ENCODE measurements at places on chromosomes 2 and 18.

DNA sequence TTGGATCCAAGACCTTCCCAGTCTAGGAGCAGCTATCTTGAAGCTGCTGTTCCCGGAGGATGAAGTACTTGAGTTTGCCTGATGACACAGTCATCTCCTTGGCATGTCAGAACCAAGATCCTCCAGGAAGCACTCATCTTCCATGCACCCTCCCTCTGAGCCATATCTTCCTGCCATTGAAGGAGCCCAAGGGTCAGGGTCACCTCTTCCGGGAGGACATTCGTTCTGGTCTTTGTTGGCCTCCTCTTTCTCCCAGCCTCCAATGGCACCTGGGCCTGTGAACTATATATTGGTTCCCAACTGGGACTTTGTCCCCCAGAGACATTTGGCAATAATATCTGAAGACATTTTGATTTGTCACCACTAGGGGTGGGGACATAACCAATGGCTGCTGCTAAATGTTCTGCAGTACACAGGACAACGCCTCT, 4.2 kb upstream of the MYO7B start:
- DNase-seq, result no peak

DNA sequence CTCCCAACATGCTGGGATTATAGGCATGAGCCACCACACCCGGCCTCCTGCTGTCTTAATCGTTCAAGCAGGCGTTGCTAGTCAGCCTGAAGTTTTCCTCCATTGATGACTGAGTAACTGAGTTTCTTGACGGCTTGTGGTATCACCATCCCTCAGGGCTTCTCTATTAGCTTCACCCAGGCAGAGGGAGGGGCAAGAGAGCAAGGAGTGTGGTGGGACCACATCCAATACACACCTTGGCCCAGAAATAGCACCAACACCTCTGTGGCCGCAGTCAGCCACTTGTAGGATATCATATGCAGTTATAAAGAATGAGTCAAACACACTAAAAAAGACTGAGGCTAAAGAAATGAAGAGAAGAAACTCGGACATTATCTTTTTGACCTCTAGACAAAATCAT, 1009.4 kb upstream of the CELF4 start:
- DNase-seq, result no peak

DNA sequence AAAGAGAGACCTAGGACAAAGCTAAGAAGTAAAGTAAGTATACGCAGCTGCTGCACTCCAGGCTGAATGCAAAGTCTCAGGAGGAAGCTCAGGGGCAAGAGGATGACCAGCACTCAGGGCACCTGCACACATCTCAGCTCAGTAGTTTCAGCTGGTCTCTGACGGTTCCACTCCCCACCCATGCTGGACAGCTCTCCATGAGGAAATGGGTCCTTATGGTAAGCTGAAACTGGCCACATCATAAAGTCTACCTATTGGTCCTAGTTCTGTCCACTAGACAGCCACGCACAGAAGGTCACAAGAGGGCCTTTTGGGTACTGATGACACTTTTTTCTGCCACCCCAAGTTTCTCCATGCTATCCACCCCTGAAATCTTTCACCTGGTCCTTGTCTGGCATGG, 215.3 kb downstream of the TTC32 start:
- no peak for DNase-seq

DNA sequence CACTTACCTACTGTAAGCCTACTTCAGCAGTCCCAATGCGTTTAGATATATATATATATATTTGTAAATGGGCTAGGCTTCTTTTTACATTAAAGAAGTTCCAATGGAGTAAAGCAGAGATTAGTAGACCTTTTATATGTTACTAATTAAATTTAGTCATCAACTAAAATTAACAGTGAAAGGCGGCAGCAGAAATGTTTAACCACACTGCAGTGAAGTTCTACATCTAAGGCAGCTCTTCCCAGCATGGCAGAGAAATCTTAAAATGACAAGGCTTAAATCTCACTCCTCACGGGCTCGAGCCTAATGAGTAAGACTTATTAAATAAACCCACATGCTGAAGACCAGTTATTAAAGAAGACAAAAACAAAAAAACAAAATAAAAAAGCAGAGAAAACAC, 19.1 kb upstream of the KANSL1L start:
- no peak for DNase-seq

DNA sequence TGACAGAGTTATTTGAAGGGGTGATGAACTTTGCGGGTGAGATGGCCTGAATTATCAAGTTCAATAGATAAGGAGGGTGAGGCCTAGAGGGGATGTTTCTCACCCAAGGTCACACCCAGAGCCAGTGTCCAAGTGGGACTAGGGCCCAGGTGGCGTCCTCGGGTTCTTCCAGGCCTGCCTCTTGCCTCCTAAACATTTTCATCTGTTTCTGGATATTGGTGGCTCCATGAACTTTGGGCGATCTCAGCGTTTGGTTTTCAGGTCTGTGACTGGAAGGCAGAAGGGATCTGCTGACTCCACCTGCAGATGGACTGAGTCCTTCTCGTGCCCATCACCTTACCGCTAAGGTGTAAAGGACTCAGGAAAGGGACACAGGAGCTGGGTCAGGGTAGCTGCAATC, 137.3 kb downstream of the DDX1 start:
- DNase-seq, result no peak

DNA sequence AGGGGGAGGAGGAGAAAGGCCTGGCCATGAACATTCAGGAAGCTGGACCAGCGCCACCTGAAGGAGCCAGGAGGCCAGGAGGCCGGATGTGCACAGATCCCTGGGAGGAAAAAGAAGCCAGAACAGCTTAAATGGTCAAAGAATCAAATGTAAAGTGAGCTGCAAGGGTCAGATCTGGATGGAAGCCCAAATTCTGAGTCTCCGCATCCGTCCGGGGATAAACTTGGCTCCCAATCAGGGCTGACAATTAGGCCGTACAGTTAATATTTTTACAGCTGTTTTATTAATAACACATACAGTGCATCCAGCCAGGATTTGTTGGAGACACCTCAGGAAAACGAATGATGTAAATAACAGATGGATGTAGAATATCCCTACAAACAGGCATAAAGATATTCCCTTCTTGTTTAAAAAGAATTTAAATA, 495.1 kb upstream of the TCF4 start:
- DNase-seq, result no peak

DNA sequence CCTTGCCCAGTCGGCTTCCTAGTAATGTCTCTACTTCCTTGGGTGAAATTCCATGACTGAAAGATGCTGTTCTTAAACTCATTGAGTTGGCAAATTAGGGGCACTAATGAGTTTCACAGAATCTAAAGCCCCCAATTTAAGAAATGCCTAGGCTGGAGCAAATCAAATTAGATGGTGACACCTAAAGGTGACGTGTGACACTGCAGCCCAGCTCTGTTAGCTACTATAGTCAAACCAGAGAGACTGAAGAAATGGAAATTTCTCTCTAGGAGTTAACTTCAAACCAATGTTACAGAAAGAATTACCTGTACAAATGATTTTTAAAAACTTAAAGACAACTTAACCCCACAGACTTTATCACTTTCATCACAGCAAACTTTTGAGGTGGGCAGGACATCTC, 37.2 kb downstream of the LCT start:
- DNase-seq, result no peak

DNA sequence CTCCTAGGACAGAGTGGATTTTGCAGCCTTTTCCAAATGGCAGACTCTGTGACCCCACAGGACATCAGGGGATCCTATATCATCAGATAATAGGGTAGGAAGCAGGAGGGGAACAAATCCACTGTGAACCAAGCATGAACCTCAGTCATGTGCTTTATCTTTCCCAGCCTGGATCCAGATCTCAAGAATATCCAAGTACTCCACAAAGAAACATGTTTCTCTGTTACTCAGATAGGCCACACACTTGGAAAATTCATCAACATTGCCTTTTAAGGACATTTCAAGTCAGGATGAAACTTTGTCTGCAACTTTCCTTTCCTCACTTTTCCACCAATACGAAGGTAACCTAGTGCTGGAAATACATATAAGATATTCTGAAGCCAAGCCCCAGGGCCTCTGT, 85.8 kb downstream of the RDH14 start:
- no peak for DNase-seq

- no peak for DNase-seq
Measured at GRCh38 chr2:120669121-120669952, 66.3 kb upstream of the GLI2 start.

GRCh38 chr2:101011152-101011551, 9.1 kb downstream of the RPL31 start:
- DNase-seq, result no peak

DNA sequence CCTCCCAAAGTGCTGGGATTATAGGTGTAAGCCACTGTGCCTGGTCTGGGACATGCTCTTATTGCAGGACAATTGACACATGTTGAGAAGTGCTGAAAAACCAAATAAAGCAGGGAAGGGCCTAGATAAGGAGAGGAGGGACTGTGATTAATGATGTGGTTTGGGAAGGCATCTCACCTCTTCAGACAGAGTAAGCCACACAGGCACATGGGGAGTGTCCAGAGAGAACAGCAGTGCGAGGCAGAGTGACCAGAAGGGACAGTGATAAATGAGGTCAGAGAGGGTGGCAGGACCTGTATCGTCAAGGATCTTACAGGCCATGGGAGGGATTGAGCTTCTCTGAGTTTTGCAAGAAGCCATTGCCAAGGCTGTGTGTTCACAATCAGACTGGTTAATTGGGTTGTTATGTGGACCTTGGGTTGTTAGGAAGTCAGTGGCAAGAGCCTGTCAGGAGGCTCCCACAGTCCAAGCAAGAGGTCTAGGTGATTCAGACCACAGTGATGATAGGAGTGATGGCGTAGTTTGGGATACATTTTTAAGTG, 58.5 kb downstream of the EIF5B start:
- DNase-seq, result no peak

- DNase-seq, result no peak
Measured at GRCh38 chr2:226426292-226426736, 373.3 kb downstream of the IRS1 start.

- no peak for DNase-seq
Measured at GRCh38 chr18:13587477-13587876, 138.9 kb downstream of the FAM210A start.

GRCh38 chr2:143909577-143910353, 610.2 kb downstream of the ZEB2 start:
- DNase-seq, result no peak

GRCh38 chr2:9288681-9289338, 82.2 kb downstream of the ASAP2 start:
- DNase-seq, result no peak

DNA sequence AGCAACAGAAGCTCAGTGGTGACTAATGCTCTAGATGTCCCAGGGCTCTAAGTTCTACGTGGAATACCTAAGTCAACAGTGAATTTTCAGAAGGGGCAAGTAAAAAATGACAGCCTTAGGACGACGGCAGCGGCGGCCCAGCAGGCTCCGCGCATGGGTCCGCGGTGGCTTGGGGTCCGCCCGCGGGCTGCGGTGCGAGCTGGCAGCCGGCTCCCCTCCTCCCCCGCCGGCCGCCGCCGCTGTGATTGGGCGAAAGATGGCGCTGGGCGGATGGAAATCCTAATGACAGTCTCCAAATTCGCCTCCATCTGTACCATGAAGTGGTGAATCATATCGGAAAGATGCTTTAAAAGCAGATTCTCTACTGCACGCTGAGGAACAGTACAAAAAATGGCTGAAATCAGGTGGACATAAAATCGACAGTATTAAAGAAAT, 74.7 kb downstream of the HNRNPLL start:
- no peak for DNase-seq

DNA sequence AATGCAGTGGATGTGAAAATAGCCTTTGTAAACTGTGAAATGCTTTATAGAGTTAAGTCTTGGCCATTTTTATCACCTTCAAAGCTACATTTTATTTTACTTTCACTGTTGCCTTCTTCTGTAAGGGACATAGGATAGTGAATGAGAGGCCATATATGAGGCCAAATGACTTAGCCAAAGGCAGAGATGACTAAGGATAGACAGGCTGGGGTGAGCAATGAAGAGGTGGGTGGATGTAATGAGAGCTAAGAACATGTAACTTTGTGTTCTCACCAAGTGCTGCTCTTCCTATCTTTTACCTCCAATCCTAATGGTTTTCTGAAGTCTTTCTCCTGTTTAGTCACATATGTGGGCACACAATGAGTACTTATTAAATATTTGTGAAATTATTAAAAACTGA, 101.9 kb downstream of the MBD5 start:
- no peak for DNase-seq

DNA sequence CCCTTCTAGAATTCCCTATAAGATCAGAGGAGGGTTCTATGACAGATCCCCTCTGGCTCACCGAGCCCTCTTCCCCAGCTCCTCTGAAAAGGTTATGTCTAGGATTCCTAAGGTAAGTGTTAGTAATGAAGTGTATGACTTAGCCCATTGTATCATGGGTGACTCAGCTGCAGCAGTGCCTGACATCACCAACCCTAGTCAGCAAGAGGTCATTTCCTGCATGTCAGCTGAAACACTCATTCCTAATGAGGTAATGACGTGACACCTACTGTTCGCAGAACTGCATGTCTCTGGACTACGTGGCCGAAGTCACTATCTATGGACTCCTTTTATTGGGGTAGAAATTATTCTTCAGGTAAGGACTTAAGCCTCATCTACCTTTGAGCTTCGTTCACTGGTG, 196.1 kb upstream of the MYT1L start:
- no peak for DNase-seq

- DNase-seq, result no peak
Measured at GRCh38 chr2:104804148-104804890, 49.6 kb upstream of the POU3F3 start.

DNA sequence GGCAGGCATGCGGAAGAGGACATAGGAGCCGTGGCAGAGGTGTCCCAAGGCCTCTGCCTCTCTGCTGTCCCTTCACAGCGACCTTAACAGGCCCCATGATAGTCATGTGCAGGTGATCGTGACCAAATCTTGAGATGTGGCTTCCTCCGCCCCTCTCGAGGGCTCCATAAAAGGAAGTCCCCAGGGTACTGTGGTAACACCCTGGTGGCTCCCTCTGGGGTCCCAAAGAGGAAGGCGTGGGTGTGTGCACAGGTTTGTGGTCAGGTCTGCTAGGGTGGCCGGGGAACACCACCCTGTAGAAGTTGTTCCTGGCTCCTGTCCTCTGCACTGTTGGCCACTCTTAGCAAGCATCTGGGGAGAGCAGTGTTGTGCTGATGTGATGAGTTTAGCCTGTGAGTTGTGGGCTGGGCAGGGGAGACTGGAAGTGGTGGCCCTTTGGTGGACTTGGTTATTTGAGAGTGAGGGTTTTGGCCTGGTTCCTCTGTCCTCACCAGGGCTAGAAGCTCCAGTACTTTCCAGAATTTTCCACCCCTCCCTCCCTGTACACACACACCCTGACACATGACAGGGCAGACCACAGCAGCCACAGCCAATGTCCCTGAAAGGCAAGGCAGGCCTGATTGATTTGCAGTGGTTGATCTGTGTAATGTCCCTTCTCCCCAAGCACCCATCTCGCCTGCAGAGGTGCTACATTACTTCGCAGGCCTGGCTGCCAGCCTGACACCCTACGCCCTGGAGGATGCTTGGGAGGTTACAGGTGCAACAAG, 68.9 kb upstream of the BOD1L2 start:
- no peak for DNase-seq

GRCh38 chr2:75676464-75676863, 29.9 kb downstream of the MRPL19 start:
- no peak for DNase-seq

DNA sequence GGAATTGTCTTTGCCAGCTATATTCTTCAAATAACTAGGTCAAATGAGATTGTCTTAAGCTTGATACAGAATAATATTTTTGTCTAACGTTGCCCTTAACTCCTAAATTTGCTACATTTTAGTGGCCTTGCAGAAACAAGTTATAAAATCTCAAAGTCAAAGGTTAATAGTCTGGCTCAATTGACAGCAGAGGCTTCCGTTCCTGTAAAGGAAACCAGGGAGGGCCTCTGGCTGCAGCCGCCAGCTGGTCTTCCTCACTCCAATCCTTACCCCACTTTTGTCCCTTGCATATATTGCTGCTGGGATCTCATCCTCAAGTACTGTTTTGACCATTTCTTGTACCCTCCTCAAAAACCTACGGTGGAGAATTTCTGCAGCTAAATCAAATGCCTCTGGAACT, 17.1 kb downstream of the CYB5A start:
- DNase-seq, result no peak

Measured in activated T-helper 1 cell treated with anti-CD3 and anti-CD28 coated beads, Interleukin-2, amount 50 U/mL, for 16 hours (primary cell).